Type B pancreatic cell (in vitro differentiated cells): ENCODE measurements at places on chromosomes 1 and 21. TPM values are rescaled to one million over a fixed set of nuclear protein-coding genes. Genes with fewer than 3 reads are reported as not detected.

The PRKAA2 gene
- total RNA-seq, result 6.4 TPM in 2 replicates

The PARS2 gene
- total RNA-seq, result 9.5 and 10.2 TPM in 2 replicates

The TRIM63 gene
- 1.7 and 4.1 TPM in 2 replicates for total RNA-seq

The NVL gene
- 30.2 and 46.7 TPM in 2 replicates for total RNA-seq

The KCNE1 gene
- total RNA-seq, result 0.14 and 0.51 TPM in 2 replicates

The IL12RB2 gene
- total RNA-seq, result 0.46 and 0.69 TPM in 2 replicates

The SLC45A1 gene
- total RNA-seq, result 0.67 and 2.7 TPM in 2 replicates

The FAM72C gene
- 0.86 and 3.6 TPM in 2 replicates for total RNA-seq

The FMN2 gene
- total RNA-seq, result 2.4 and 4.3 TPM in 2 replicates

The IRF2BP2 gene
- 181 and 202 TPM in 2 replicates for total RNA-seq

The PER3 gene
- total RNA-seq, result 4.5 and 7.1 TPM in 2 replicates

GRCh38 chr1:183323849-183324683 lies 94.1 kb downstream of the NMNAT2 start:
- no peak overlapping the region for H3K4me3 ChIP-seq
- no peaks in the 10 kb centered on the region for H3K27me3 ChIP-seq
- H3K36me3 ChIP-seq, result no peaks in the 10 kb centered on the region
- no peak overlapping the region for H3K27ac ChIP-seq
- peaks cover 30% of the 10 kb centered on the region for H3K4me1 ChIP-seq

- no peak overlapping the region for H3K4me3 ChIP-seq
- no peaks in the 10 kb centered on the region for H3K27me3 ChIP-seq
- no peaks in the 10 kb centered on the region for H3K4me1 ChIP-seq
- no peak for DNase-seq
Measured at GRCh38 chr21:27250366-27250765, 283.5 kb upstream of the ADAMTS5 start.

GRCh38 chr1:241323514-241324195 lies 33.4 kb downstream of the RGS7 start:
- peaks cover 3% of the 10 kb centered on the region for H3K27me3 ChIP-seq
- DNase-seq, result no peak
- H3K4me3 ChIP-seq, result no peak overlapping the region
- H3K36me3 ChIP-seq, result no peaks in the 10 kb centered on the region

DNA sequence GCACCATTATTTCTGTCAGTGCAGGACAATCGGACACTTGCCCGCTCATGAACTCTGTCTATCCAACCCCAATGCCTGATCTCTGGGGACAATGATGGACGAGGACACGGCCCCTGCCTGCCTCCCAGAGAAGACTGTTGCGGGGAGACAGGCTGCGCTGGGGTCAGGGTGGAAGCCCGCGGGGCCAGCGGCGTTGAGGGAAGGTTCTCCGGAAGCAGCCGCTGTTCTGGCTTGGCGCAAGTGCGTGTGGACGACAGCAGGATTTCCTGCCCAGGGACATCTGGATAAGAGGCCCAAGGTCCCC lies 18.8 kb downstream of the RHBG start:
- no peak overlapping the region for H3K27ac ChIP-seq
- no peak for DNase-seq
- H3K4me3 ChIP-seq, result peak overlapping the region; percentile 41
- H3K27me3 ChIP-seq, result peaks cover 70% of the 10 kb centered on the region
- no peaks in the 10 kb centered on the region for H3K36me3 ChIP-seq

- no peaks in the 10 kb centered on the region for H3K36me3 ChIP-seq
- no peak for DNase-seq
- peak overlapping the region; percentile 39 for H3K4me3 ChIP-seq
- H3K27me3 ChIP-seq, result peaks cover 3% of the 10 kb centered on the region
- peaks cover 23% of the 10 kb centered on the region for H3K4me1 ChIP-seq
Measured at GRCh38 chr1:215635827-215636226, 68.7 kb downstream of the KCTD3 start.

GRCh38 chr1:109919303-109919702 lies 8.7 kb downstream of the CSF1 start:
- DNase-seq, result no peak
- peaks cover 6% of the 10 kb centered on the region for H3K4me1 ChIP-seq
- H3K27me3 ChIP-seq, result no peaks in the 10 kb centered on the region
- no peak overlapping the region for H3K27ac ChIP-seq

DNA sequence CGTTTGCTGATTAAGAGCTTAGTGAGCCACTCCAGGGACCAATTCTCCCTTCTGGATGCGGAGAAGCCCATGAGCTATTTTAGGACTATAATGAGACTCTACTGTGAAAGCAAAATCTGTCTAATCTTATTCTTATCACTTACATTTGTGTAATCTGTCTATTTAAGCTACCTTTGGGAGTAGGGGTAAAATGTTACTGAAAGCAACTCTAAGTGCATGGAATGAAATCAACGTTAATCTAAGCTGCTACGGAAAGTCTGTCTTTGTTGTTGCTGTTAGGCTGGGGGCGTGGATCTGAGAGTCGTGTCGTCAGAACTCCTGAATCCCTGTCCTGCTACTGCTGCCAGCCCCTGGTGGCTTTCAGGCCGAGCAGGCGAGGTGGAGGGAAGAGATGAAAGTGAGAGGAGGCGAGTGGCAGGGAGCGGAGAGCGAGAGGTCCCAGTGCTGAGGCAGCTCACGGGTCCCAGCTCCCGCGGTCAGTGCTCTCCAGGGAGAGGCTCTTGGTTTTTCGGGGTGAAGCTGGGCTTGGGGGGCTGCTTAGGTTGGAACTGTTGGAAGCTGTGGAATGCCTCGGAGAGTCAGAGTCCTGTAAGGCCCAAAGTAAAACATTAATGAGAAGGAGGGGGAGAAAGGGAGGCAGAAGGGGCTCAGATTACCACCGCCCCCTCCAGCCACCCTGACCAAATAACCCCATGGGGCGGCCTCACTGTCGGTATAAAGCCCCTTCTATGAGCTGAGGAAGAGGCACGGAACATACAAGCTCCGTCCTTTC lies 53.9 kb downstream of the COQ8A start:
- no peaks in the 10 kb centered on the region for H3K27me3 ChIP-seq
- H3K4me1 ChIP-seq, result peaks cover 44% of the 10 kb centered on the region
- peak overlapping the region; percentile 18 for H3K4me3 ChIP-seq
- no peak for DNase-seq
- H3K36me3 ChIP-seq, result peaks cover 19% of the 10 kb centered on the region
- H3K27ac ChIP-seq, result peak overlapping the region; percentile 37

DNA sequence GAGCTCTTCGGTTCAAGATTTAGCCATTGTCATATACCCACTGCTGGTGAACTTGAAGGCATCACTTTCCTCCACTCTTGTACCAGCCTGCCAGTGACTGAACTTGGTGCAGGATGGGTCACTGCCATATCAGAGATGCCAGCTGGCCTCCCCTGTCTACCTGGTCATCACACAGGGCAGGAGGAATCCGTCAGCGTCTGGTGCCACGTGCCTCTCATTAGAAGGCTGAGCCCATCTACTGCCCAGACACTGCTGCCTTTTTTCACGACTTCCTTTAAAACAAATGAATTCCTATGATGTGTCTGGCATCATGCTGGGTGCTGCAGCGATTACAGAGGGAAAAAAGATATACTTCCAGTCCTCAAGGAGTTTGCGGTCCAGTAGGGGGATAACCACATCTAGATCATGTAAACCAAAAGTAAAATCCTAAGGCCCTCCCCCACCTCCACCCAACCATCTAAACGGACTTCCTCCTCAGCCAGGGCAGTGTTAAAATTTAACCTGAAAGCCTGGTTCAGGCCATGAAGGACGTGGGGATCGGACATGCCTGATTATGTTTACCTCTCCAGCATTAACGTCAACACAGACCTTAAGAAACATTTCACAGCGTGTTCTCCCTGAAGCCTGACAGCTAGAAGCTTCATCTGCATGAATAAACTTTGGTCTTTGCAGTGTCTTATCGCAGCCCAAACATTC lies 29.2 kb upstream of the PDE9A start:
- H3K4me3 ChIP-seq, result peak overlapping the region; percentile 27
- H3K36me3 ChIP-seq, result no peaks in the 10 kb centered on the region
- no peak overlapping the region for H3K27ac ChIP-seq
- no peak for DNase-seq
- peaks cover 29% of the 10 kb centered on the region for H3K27me3 ChIP-seq

DNA sequence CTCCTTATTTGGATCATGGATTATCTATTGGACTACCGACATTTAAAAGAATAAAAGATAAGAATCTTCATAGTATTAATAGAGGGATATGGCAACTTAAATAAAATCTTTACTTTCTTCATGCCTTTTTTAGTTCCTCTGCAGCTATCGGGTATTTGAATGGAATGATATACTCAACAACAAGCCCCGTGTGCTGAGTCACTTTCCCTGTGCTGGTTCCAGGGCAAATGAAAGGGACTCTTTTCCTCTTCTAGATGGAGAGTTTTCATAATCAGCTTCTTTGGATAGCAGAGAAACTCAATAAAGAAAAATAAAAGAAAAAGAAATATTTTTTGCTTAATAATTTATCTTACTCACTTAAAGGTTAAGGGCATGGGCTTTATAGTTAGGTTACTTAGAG lies 213.7 kb downstream of the LRRC40 start:
- no peak overlapping the region for H3K4me3 ChIP-seq
- no peaks in the 10 kb centered on the region for H3K36me3 ChIP-seq
- DNase-seq, result no peak
- no peak overlapping the region for H3K27ac ChIP-seq
- no peaks in the 10 kb centered on the region for H3K27me3 ChIP-seq
- H3K4me1 ChIP-seq, result no peaks in the 10 kb centered on the region

DNA sequence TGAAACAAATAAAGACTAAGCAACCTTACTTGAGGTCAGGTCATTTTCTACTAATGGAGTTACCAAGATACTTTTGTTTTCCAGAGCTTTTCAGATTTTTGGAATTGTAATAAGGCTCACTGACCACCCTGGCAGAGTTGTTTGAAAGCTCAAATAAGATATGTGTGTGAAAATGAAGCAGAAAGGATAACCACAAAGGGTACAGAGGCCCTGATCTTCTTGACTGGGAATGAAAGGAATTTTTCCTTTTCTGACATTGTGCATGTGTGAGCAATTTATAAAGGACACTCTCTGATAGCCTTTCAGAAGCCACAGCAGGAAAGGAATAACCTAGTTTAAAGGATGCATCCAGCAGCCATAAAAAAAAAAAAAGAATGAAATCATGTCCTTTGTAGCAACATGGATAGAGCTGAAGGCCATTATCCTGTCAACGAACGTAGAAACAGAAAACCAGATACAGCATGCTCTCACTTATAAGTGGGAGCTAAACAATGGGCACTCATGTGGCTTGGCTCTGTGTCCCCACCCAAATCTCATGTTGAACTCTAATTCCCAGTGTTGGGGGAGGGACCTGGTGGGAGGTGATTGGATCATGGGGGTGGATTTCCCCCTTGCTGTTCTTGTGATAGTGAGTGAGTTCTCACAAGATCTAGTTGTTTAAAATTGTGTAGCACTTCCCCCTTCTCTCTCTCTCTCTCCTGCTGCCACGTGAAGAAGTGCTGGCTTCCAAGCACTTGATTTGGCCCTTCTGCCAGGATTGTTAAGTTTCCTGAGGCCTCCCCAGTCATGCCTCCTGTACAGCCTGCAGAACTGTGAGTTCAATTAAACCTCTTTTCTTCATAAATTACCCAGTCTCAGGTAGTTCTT lies 3.1 kb upstream of the SRP9 start:
- H3K27ac ChIP-seq, result no peak overlapping the region
- peaks cover 42% of the 10 kb centered on the region for H3K4me1 ChIP-seq
- H3K27me3 ChIP-seq, result no peaks in the 10 kb centered on the region
- H3K36me3 ChIP-seq, result no peaks in the 10 kb centered on the region

- peak overlapping the region; percentile 9 for H3K4me3 ChIP-seq
- H3K36me3 ChIP-seq, result peaks cover 41% of the 10 kb centered on the region
- H3K27ac ChIP-seq, result peak overlapping the region; percentile 77
- no peaks in the 10 kb centered on the region for H3K27me3 ChIP-seq
- peaks cover 62% of the 10 kb centered on the region for H3K4me1 ChIP-seq
Measured at GRCh38 chr1:12406211-12407021, 176.6 kb downstream of the VPS13D start.

- H3K4me1 ChIP-seq, result no peaks in the 10 kb centered on the region
- no peak overlapping the region for H3K4me3 ChIP-seq
- DNase-seq, result no peak
Measured at GRCh38 chr1:117026361-117026760, 24.8 kb downstream of the CD101 start.

GRCh38 chr21:36471254-36471723 lies 8.6 kb downstream of the CLDN14 start:
- peaks cover 5% of the 10 kb centered on the region for H3K27me3 ChIP-seq
- H3K4me3 ChIP-seq, result no peak overlapping the region
- no peak overlapping the region for H3K27ac ChIP-seq
- H3K4me1 ChIP-seq, result no peaks in the 10 kb centered on the region

GRCh38 chr1:155013632-155014031 lies 11.0 kb downstream of the ZBTB7B start:
- H3K4me3 ChIP-seq, result no peak overlapping the region
- H3K4me1 ChIP-seq, result peaks cover 24% of the 10 kb centered on the region
- no peak overlapping the region for H3K27ac ChIP-seq
- no peaks in the 10 kb centered on the region for H3K27me3 ChIP-seq

DNA sequence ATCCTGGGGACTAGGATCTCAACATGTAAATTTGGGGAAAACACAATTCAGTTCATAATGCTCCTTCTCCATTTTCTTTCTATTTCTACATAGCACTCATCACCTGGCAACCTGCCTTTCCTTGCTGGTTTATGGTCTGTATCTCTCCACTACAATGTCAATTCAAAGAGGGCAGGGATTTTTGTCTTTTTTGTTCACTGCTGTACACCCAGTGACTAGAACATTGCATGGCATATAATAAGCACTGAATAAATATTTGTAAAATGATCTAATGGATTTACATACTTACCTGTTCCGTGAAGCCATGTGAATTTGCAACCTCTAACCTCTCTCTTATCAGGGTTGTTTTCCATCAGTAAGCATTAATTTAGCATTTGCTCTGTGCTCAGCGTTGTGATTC lies 27.4 kb upstream of the TBX15 start:
- no peaks in the 10 kb centered on the region for H3K4me1 ChIP-seq
- peaks cover 43% of the 10 kb centered on the region for H3K27me3 ChIP-seq
- no peak overlapping the region for H3K4me3 ChIP-seq
- no peak for DNase-seq
- peaks cover 13% of the 10 kb centered on the region for H3K36me3 ChIP-seq

DNA sequence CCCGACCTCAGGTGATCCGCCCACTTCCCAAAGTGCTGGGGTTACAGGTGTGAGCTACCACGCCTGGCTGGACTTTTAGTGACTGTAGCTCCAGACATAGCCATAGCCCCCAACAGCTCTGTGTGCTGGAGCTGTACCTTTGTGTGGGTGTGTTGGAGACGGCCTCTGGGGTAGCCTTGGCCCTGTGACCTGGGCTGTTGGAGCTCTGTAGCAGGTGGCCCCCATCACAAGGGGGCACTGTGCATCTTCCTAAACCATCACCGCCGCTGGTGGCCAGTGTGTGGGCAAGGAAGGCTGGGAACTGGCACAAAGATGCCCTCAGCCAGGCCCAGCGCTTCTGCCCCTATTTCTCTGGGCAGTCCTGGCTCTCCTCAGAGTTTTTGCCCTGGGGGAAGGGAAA lies 38.4 kb upstream of the FOXO6 start:
- H3K36me3 ChIP-seq, result no peaks in the 10 kb centered on the region
- peaks cover 22% of the 10 kb centered on the region for H3K4me1 ChIP-seq
- H3K4me3 ChIP-seq, result no peak overlapping the region
- H3K27ac ChIP-seq, result no peak overlapping the region
